Activated T-cell treated with anti-CD3 and anti-CD28 coated beads for 48 hours (primary cell): ENCODE measurements at places on chromosomes 3 and 15.

- no peak for DNase-seq
Measured at GRCh38 chr15:33547876-33548275, 237.1 kb downstream of the RYR3 start.

DNA sequence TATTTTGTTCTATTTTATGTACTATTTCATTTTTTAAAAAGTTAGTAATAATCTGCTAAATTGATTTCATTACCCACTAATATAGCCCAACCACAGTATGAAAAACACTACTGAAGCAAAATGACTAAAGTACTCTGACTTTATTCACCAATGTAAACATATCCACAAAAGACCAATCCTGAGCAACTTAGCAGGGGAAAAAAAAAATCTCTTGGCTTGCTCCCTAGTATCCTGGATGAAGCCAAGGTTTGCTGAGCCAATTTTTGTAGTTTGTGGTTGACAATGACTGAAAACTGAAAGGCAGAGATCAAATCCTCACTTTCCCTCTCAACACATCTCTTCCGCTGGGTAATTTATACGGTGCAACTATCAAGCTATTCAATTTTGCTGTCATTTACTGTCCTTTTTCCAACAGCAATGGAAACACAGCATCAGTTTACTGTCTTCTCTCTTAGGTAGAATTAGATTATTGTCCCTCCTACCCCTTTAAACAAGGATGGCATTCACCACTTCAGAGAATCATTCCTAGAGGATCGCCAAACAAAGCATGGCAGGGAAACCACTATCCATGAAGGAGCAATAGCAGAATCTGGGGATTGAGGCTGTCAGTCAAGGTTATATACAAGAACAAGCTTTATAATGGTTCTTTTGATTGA lies 149.7 kb downstream of the THRB start:
- no peak for DNase-seq

DNA sequence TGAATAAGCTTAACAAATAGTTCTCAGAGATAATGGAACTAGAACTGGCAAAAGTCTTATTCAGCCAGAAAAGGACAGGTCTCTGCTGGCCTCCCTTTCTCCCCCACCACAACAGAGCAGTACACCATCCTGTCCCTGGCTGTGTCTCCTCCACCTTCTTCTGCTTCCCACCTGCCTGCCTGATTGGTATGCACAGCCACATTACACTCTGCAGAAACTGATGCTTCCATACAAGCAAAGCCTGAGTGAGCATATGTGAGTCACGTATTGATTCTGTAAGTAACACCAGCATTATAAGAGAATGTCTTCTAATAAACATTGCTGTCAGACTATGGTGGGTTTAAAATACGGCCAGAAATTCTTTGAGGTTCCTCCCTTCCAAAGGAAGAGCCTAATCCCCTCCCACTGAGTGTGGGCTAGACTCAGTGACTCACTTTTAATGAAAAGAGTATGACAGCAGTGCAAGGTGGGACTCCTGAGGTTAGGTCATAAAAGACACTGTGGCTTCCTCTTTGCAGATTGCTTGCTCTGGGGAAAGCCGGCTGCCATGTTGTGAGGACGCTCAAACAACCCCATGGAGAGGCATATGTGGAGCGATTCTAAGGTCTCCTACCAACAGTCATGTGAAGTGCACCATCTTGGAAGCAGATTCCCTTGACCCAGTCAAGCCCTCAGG lies 44.4 kb downstream of the ANXA2 start:
- DNase-seq = no peak

DNA sequence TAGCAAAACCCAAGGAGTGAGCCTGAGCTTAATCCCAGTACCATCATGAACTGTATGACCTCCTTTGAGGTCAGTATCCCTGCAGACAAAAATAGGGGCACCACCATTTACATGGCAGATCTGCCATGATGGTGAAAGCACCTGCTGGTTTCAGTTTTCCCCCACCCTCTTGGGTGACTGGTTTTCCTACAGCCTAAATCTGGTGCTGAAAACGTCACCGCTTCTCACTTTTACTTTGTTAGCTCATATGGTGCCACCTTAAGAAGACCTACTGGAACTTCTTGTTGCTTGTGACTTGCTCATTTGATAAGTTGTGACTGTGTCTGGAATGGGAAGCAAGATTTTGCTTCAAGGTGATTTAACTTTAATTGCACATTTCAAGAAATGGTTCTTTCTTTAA lies 5.1 kb downstream of the PPP1R2 start:
- peak; percentile 36 for DNase-seq

DNA sequence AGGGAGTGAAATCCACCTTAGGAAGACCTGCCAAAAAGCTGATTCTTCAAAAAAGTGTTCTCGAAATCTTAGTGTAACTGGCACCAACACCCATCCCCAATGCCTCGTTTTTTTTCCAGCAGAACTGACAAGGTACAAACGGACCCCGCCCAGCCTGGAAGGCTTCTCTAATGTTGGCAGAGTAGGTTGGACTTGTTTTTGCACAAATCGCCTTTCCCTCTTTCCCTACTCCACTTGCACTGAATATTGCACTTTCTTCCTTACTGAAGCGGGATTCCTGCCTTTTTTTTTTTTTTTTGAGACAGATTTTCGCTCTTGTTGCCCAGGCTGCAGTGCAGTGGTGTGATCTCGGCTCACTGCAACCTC lies 544 bp upstream of the TIMMDC1 start:
- DNase-seq = no peak
